Thymus (tissue), 14 donors: ENCODE measurements at places on chromosomes 1 and 21. TPM values are rescaled to one million over a fixed set of nuclear protein-coding genes. Genes with fewer than 3 reads are reported as not detected.

LCE2B gene
- 0.09 TPM for total RNA-seq

KRTAP19-2 gene
- total RNA-seq: not detected

TYW3 gene
- 34.2 TPM for total RNA-seq

SORT1 gene
- total RNA-seq: 3.6 TPM

C1orf141 gene
- total RNA-seq: not detected

WNT3A gene
- not detected for total RNA-seq

SELENBP1 gene
- 6.1 TPM for total RNA-seq

PPOX gene
- total RNA-seq: 19.9 TPM

DCDC2B gene
- total RNA-seq: not detected

SCYL3 gene
- 13.5 TPM for total RNA-seq

DLGAP3 gene
- 0.24 TPM for total RNA-seq

MROH9 gene
- total RNA-seq: 0.05 TPM

KRTAP26-1 gene
- not detected for total RNA-seq

RHCE gene
- 1.0 TPM for total RNA-seq

NMNAT1 gene
- 9.3 TPM for total RNA-seq

PCBP3 gene
- 12.8 TPM for total RNA-seq

AIRE gene
- total RNA-seq: 11.9 TPM
